ENCODE measurements at places on chromosomes 5 and 9. TPM values are rescaled to one million over a fixed set of nuclear protein-coding genes. Genes with fewer than 3 reads are reported as not detected.

EXOSC2 gene
- total RNA-seq = 18.1 TPM

DNA sequence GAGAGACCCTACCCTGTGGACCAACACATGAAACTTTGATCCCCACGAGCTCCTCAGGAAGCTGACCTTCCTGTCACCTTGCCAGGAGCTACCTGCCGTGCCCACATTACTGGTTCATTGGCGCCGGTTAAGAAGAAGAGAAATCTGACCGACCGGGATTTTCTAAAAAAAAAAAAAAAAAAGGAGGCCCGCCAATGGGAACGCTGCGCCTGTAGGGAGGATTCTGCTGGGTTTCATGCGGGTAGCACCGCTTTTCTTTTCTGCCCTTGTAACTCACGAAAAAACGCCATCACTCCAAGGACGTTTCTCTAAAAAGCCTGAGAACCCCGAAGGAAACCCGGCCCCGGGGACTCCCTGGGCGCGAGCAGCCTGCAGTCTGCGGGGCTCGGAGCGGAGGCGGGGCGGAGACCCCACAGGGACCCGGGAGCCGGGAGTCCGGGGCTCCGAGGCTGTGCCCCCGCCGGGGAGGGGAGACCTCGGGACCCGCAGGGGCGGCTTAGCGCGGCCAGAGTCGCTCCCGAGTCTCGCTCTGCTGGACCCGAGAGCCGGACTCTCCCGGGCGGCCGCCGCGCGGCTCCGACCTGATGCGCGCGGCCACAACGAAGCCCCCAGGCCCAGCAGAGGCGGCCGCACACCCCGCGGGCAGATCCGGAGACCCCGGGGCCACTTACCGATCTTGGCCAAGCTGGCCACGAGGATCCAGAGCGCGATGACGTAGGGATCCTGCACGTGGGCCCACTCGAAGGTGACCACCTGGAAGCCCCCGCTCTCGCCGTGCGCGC lies 617 bp downstream of the SLC9A3 start:
- 0 out of 2 replicates have a peak overlapping the region, but pooled peaks have one; percentile 18 for H3K4me3 ChIP-seq
- no peaks in the 10 kb centered on the region for H3K4me1 ChIP-seq
- peak; percentile 31 for DNase-seq
- peaks cover 65% of the 10 kb centered on the region for H3K27me3 ChIP-seq
- H3K36me3 ChIP-seq = no peaks in the 10 kb centered on the region
- H3K27ac ChIP-seq = no peak overlapping the region

- no peak overlapping the region for H3K27ac ChIP-seq
- no peaks in the 10 kb centered on the region for H3K4me1 ChIP-seq
Observed at GRCh38 chr5:129022599-129022998, 57.3 kb downstream of the SLC27A6 start.

FBXO38 gene
- 42.9 TPM for total RNA-seq

GRCh38 chr5:64341340-64341739 lies 164.5 kb upstream of the RGS7BP start:
- no peak overlapping the region for H3K4me3 ChIP-seq
- H3K4me1 ChIP-seq = no peaks in the 10 kb centered on the region
- DNase-seq = no peak
- H3K36me3 ChIP-seq = no peaks in the 10 kb centered on the region

DNA sequence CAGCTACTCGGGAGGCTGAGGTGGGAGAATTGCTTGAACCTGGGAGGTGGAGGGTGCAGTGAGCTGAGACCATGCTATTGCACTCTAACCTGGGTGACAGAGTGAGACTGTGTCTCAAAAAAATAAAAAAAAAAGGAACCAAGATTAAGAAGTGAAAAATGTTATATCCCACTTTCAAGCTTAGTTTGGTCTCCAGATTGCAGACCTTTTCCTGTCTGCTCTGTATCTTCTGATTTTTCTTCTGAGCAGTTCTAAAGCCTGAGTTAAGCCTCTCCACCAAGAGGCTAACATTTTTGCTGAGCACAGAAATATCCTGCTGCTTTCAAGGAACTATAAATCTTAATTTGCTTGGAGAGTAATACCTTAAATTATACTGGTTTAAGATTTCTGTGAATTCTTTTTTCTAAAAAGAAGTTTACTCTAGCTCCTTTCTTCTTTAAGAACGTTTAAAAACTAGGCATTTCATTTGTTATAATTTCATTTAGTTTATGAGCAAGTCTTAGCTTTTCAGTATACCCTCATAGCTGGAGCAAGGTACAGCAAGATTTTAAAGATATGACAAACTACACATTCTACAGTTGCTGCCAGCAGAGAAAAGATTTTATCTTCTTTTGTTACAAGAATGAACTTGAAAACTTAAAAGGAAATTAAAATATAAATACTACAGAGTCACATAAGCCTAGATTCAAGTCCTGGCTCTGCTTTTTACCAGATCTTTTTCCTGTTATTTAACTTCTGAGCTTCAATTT lies 55.0 kb downstream of the GARNL3 start:
- H3K36me3 ChIP-seq = no peaks in the 10 kb centered on the region
- no peak overlapping the region for H3K4me3 ChIP-seq
- H3K4me1 ChIP-seq = peaks cover 28% of the 10 kb centered on the region
- H3K27ac ChIP-seq = no peak overlapping the region

FRRS1L gene
- not detected for total RNA-seq

MARCOL gene
- not detected for total RNA-seq

GHR gene
- 1.5 TPM for total RNA-seq

GRCh38 chr5:154276973-154277331 lies 86.4 kb downstream of the GALNT10 start:
- no peak overlapping the region for H3K4me3 ChIP-seq
- peaks cover 48% of the 10 kb centered on the region for H3K4me1 ChIP-seq
- no peaks in the 10 kb centered on the region for H3K36me3 ChIP-seq
- DNase-seq = peak; percentile 96

AHRR gene
- total RNA-seq = 33.7 TPM

DNA sequence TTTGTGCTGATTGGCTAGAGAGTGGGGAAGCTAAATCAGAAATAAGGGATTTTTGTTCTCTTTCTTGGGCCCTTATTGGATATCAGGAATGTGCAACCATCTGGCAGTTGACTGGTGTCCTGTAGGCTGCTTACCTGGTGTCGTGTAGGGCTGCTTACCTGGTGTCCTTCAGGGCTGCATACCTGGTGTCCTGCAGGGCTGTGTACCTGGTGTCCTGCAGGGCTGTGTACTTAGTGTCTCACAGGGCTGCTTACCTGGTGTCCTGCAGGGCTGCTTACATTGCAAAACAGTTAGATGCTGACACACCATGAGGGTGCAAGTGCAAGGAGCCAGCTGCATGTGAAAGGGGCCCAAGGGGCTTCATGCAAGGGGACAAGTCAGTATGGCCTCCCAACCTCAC lies 249.3 kb downstream of the ICE1 start:
- no peak overlapping the region for H3K4me3 ChIP-seq
- DNase-seq = no peak
- H3K27ac ChIP-seq = no peak overlapping the region
- H3K27me3 ChIP-seq = no peaks in the 10 kb centered on the region

GRM6 gene
- total RNA-seq = not detected

GRCh38 chr9:122075135-122076030 lies 17.7 kb downstream of the TTLL11 start:
- peaks cover 17% of the 10 kb centered on the region for H3K4me1 ChIP-seq
- peak; percentile 61 for DNase-seq
- H3K27me3 ChIP-seq = no peaks in the 10 kb centered on the region
- no peaks in the 10 kb centered on the region for H3K36me3 ChIP-seq
- H3K4me3 ChIP-seq = no peak overlapping the region
- H3K27ac ChIP-seq = peak overlapping the region; percentile 7

GRCh38 chr5:179763215-179763945 lies 30.4 kb upstream of the LTC4S start:
- peaks cover 6% of the 10 kb centered on the region for H3K36me3 ChIP-seq
- H3K27ac ChIP-seq = peak overlapping the region; percentile 84

PAEP gene
- not detected for total RNA-seq

GRCh38 chr9:13580131-13580530 lies 300.6 kb upstream of the MPDZ start:
- DNase-seq = no peak
- no peaks in the 10 kb centered on the region for H3K4me1 ChIP-seq
- no peaks in the 10 kb centered on the region for H3K27me3 ChIP-seq
- H3K4me3 ChIP-seq = no peak overlapping the region

MSX2 gene
- total RNA-seq = 2.4 TPM

DNA sequence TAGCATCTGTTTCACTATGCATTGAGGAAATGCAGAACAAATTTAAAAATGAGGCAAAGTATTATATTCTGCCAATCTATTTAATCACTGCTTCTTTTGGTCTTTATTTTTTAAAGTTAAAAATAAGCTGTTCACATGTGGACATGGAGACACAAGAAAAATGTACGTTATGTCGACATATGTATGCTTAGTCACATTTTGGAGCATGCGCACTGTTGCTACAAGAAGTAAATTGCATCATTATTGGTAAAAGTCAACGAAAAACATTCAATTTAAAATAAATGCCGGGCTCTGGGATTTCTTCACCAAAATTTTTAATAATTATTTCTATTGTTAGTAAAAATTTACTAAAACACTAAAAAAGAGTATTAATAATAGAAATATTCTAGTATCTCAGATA lies 876.3 kb upstream of the CTNND2 start:
- DNase-seq = no peak
- no peaks in the 10 kb centered on the region for H3K4me1 ChIP-seq
- no peak overlapping the region for H3K4me3 ChIP-seq

GRCh38 chr5:163506095-163506457 lies 657 bp downstream of the MAT2B start:
- H3K4me3 ChIP-seq = peak overlapping the region; percentile 97
- no peaks in the 10 kb centered on the region for H3K36me3 ChIP-seq
- peak overlapping the region; percentile 94 for H3K27ac ChIP-seq
- peaks cover 42% of the 10 kb centered on the region for H3K4me1 ChIP-seq

GRCh38 chr5:157926977-157927376 lies 68.0 kb upstream of the CLINT1 start:
- H3K4me3 ChIP-seq = no peak overlapping the region
- no peaks in the 10 kb centered on the region for H3K4me1 ChIP-seq
- no peaks in the 10 kb centered on the region for H3K36me3 ChIP-seq

DNA sequence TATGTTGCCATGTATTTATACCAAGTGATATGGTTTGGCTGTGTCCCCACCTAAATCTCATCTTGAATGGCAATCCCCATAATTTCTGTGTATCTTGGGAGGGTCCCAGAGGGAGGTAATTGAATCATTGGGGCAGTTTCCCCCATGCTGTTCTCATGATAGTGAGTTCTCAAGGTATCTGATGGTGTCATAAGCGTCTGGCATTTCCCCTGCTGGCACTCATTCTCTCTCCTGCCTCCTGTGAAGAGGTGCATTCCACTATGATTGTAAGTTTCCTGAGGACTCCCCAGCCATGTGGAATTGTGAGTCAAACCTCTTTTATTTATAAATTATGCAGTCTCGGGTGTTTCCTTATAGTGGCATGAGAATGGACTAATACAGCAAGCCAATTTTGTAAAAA lies 140.8 kb upstream of the ADAMTSL1 start:
- no peaks in the 10 kb centered on the region for H3K27me3 ChIP-seq
- H3K4me1 ChIP-seq = no peaks in the 10 kb centered on the region
- no peak overlapping the region for H3K27ac ChIP-seq

WDR31 gene
- total RNA-seq = 0.97 TPM

WNT8A gene
- not detected for total RNA-seq

PCDHGB2 gene
- 2.5 TPM for total RNA-seq

GRCh38 chr5:137091472-137091871 lies 407.7 kb downstream of the SPOCK1 start:
- no peaks in the 10 kb centered on the region for H3K36me3 ChIP-seq
- peak; percentile 35 for DNase-seq
- no peak overlapping the region for H3K27ac ChIP-seq
- no peak overlapping the region for H3K4me3 ChIP-seq

GRCh38 chr9:133640580-133641395 lies 4.6 kb downstream of the DBH start:
- H3K27ac ChIP-seq = no peak overlapping the region
- H3K4me3 ChIP-seq = no peak overlapping the region
- H3K4me1 ChIP-seq = no peaks in the 10 kb centered on the region
- no peak for DNase-seq
- peaks cover 14% of the 10 kb centered on the region for H3K27me3 ChIP-seq
- H3K36me3 ChIP-seq = no peaks in the 10 kb centered on the region

- no peak overlapping the region for H3K4me3 ChIP-seq
- H3K36me3 ChIP-seq = no peaks in the 10 kb centered on the region
- no peak overlapping the region for H3K27ac ChIP-seq
- no peak for DNase-seq
- no peaks in the 10 kb centered on the region for H3K4me1 ChIP-seq
Observed at GRCh38 chr5:180472269-180472668, 21.9 kb upstream of the CNOT6 start.

GRCh38 chr5:100902440-100903038 lies 543 bp downstream of the ST8SIA4 start:
- H3K36me3 ChIP-seq = no peaks in the 10 kb centered on the region
- H3K27me3 ChIP-seq = peaks cover 53% of the 10 kb centered on the region
- H3K4me3 ChIP-seq = peak overlapping the region; percentile 72
- DNase-seq = peak; percentile 15
- peaks cover 7% of the 10 kb centered on the region for H3K4me1 ChIP-seq
- no peak overlapping the region for H3K27ac ChIP-seq

DNA sequence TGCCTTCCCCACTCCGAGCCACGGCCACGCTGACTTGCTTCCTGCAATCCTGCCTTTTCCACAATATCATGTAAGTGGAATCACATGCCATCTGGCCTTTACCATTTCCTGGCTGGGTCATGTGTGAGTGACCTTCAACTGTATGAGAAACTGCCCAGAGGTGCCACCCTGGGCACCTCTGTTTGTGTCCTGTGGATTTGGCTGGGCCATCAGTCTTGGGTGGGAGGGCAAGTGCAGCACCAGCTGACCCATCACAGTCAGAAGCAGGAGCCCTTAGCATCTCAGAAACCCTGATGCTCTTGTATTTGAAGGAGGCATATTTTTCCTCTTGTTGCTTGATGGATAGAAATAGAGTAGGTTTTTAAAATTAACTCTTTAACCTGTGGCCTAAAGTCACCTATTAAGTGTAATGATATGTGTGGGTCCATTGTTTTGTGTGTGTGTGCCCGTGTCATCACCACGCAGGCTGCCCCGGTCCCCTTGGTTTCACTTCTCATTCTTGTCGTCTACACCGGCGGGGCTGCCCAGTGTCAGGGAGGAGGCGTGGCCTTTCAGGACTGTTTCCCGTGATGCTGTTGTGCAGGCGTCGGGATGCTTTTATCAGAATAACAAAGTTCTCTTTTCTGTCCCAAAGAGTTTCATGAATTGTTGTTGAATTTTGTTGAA lies 52.1 kb upstream of the CACNA1B start:
- no peak for DNase-seq
- no peak overlapping the region for H3K27ac ChIP-seq
- H3K4me3 ChIP-seq = no peak overlapping the region
- H3K4me1 ChIP-seq = no peaks in the 10 kb centered on the region
- peaks cover 5% of the 10 kb centered on the region for H3K36me3 ChIP-seq

Data from GM23248 (cell line).